Pancreas (tissue), 10 donors: ENCODE measurements at places on chromosomes 12 and 14. TPM values are rescaled to one million over a fixed set of nuclear protein-coding genes. Genes with fewer than 3 reads are reported as not detected.

GRCh38 chr12:32450768-32451167, 51.4 kb downstream of the FGD4 start:
- no peak for DNase-seq

DNA sequence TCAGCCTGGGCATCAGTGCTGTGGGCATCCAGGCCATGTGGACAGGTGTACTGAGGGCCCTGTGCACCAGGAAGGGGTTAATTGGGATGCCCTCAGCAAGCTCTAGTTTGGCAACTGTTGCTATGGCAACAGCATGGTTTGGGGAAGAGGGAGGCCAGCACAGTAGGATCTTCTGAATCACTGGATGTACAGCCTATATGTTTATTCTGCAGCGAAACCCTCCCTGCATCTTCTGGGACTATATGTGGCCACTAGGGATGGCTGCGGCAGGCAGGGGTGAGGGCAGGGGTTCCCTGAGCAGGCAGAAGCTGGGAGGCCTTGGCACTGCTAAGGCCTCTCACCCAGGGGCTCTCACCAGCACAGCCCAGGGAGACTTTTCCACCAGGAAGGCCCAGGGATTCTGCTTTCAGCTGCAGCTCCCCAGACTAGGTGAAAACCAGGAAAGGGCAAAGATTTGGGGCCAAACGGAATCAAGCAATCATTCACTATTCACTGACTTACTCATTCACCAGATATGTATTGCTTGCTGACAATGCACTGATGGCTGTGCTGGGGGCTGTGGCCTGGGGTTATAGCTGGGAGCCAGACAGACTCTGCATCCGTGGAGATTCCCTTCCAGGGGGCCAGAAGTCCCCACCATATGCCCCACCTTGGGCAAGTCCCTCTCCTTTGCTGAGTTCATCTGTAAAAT, 42.8 kb downstream of the IRF2BPL start:
- no peak for DNase-seq

GRCh38 chr14:94161058-94161457, 13.1 kb upstream of the PPP4R4 start:
- DNase-seq: no peak

DNA sequence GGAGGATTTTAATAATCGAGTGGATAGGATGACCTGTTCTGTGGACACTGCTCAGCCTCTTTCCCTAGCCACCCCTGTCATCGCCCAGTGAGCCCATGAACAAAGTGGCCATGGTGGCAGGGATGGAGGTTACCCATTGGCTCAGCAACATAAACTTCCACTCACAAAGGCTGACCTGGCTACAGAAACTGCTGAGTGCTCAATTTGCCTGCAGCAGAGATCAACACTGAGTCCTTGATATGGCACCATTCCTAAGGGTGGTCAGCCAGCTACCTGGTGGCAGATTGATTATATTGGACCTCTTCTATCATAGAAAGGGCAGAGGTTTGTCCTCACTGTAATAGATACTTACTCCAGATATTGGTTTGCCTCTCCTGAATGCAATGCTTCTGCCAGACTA, 465.4 kb upstream of the FBXO33 start:
- no peak for DNase-seq

The ARHGDIB gene
- 25.8 TPM for polyA plus RNA-seq

The SDR9C7 gene
- polyA plus RNA-seq: not detected
